Upper lobe of left lung (tissue), 6 donors: ENCODE measurements at places on chromosomes 13 and 19. TPM values are rescaled to one million over a fixed set of nuclear protein-coding genes. Genes with fewer than 3 reads are reported as not detected.

Gene WDR88
- not detected for total RNA-seq

Gene KIRREL2
- not detected for total RNA-seq

Gene CCL25
- not detected for total RNA-seq

Gene CEACAM5
- 55.2 TPM for total RNA-seq

Gene PSG6
- not detected for total RNA-seq

Gene SAFB
- total RNA-seq, result 199 TPM

Gene GPR4
- total RNA-seq, result 1.0 TPM

Gene CYP4F8
- total RNA-seq, result not detected

Gene LRRC63
- total RNA-seq, result 3.1 TPM

Gene AP1M2
- total RNA-seq, result 49.6 TPM

Gene INAFM1
- 23.8 TPM for total RNA-seq

Gene CACNG7
- total RNA-seq, result not detected

- no peaks in the 10 kb centered on the region for H3K36me3 ChIP-seq
- H3K4me1 ChIP-seq, result no peaks in the 10 kb centered on the region
- no peak overlapping the region for H3K27ac ChIP-seq
- DNase-seq, result no peak
- no peaks in the 10 kb centered on the region for H3K27me3 ChIP-seq
These were observed 115.1 kb upstream of the CACNA1A start for GRCh38 chr19:13621413-13621812.

DNA sequence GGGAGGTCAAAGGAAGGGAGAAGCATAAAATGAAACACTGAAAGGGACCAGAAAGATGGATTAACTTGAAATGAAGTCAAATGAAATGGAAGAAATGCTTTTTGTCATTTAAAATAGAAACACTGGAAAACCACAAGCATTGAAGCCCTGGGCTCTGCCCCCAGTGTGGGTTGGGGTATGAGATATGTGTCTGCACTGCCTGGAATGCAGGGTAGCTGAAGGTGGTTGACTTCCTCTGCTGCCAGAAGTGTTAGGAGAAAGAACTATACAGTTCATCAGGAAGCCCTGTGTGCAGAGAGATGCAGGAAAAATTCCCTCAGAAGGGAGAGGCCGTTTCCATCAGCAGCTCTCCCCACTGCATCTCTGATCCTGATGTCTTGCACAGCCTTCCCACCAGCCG is 69.2 kb downstream of the DHRS12 start:
- peaks cover 4% of the 10 kb centered on the region for H3K4me1 ChIP-seq
- H3K4me3 ChIP-seq, result no peak overlapping the region
- H3K27ac ChIP-seq, result no peak overlapping the region
- DNase-seq, result no peak

DNA sequence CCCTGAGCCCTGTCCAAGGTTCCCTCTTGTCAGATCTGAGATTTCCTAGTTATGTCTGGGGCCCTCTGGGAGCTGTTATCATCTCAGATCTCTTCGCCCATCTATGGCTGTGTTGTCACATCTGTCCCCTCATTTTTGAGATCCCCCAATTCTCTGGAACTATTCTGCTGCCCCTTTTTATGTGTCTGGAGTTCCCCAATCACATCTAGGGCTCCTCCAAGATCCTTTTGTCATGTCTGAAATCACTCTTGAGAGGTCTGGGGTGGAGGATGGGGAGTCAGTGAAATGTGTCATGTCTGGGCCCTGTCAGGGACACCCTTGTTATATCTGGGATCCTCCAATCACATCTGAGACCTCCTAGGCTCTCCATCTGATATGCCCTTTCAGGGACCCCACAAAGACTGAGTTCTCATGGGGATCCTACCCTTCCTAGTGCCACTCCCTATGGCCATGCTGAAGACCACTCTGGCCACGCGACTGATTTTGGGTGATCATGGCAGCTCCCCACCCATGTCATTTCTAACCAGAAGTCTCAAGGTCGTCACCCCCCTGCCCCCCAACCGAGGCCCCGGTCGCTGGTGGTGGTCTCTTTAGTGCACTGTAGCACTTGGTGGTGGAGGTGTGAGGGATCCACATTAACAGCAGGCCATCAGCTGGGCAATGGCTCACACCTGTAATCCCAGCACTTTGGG is 3.8 kb upstream of the MYBPC2 start:
- no peak overlapping the region for H3K4me3 ChIP-seq
- no peak for DNase-seq
- H3K4me1 ChIP-seq, result peaks cover 20% of the 10 kb centered on the region
- no peak overlapping the region for H3K27ac ChIP-seq
- peaks cover 4% of the 10 kb centered on the region for H3K27me3 ChIP-seq
- H3K36me3 ChIP-seq, result no peaks in the 10 kb centered on the region

- no peak for DNase-seq
- H3K4me3 ChIP-seq, result no peak overlapping the region
- no peaks in the 10 kb centered on the region for H3K36me3 ChIP-seq
- H3K27ac ChIP-seq, result no peak overlapping the region
- no peaks in the 10 kb centered on the region for H3K27me3 ChIP-seq
- H3K4me1 ChIP-seq, result no peaks in the 10 kb centered on the region
These were observed 5.4 kb downstream of the DIAPH3 start for GRCh38 chr13:60158321-60158801.

DNA sequence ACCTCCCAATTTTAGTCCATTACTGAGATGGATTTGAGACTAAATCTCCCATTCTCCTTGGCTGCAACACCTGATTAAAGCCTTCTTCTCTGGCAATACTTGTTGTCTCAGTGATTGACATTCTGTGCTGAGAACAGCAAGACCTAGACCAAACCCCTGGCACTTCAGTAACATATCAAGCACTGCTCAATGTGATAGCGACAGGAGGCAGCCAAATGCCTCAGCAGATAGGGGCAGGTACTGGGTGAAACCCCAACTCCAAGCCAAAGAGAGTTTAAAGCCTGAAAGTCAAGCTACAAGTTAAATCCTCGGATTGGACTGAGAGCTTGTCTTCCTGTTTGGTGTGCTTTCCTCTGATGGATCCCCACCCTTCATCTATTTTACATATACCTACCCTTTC is 52.7 kb downstream of the STARD13 start:
- H3K4me3 ChIP-seq, result no peak overlapping the region
- no peak for DNase-seq
- H3K27ac ChIP-seq, result no peak overlapping the region
- H3K27me3 ChIP-seq, result no peaks in the 10 kb centered on the region
- H3K36me3 ChIP-seq, result peaks cover 9% of the 10 kb centered on the region

GRCh38 chr19:2796659-2797266 is 11.5 kb downstream of the THOP1 start:
- DNase-seq, result peak; percentile 62
- no peaks in the 10 kb centered on the region for H3K4me1 ChIP-seq
- H3K4me3 ChIP-seq, result no peak overlapping the region
- peaks cover 52% of the 10 kb centered on the region for H3K36me3 ChIP-seq
- H3K27me3 ChIP-seq, result no peaks in the 10 kb centered on the region

DNA sequence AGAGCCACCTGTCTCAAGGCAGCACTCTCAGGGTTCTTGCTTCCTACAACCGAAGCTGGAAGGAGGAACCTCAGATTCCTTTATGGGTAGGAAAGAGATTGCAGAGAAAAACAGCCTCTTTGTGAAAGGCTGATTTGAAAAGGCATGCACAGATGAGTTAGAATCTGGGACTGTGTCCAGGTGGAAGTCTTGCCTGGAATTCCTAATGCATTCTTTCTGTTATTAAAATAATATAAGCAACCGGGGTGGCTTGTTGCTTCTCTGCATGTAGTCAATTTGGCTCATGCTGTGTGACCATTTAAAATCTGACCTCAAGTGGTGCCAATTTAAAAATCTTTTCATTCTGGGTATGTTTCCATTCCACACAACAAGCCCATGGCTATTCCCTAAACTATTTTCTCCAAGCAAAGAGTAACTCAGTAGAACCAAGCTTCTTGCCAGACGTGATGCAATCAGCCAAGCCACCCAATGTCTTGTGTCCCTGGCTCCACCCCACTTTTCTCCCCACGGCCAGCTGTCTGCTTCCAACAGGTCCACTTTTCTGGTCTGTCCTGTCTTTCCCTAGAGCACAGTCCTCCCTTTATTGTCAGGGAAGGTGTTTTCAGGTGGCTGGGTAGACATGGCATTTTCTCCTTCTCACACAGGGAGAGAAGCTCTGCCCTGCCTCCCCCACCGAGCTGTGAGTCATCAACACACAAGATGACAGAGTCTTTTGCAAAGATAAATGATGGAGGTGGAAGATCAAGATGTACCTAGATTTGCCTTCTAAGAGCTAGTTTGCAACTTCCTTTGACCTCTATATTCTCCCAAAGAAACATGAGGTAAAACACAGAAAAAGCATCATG is 394.3 kb downstream of the FOXO1 start:
- H3K4me1 ChIP-seq, result peaks cover 9% of the 10 kb centered on the region
- DNase-seq, result no peak
- H3K4me3 ChIP-seq, result no peak overlapping the region
- no peaks in the 10 kb centered on the region for H3K27me3 ChIP-seq
- peak overlapping the region; percentile 24 for H3K27ac ChIP-seq
- no peaks in the 10 kb centered on the region for H3K36me3 ChIP-seq

DNA sequence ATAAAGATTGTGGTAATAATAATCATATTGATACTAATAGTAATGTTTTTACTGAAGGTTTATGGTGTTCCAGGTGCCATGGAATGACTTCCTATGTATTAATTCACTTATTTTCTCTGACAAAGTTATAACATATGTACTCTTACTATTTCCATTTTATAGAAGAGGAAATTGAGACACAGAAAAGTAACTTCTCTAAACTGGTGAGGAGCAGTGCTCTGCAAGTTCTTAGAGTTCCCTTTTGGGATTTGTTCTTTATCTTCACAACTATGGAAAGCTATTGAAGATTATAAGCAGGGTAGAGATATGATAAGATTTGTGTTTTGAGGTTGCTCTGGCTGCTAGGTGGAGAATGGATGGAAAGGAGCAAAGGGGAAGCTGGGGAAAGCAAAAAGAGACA is 83.9 kb upstream of the OLFM4 start:
- DNase-seq, result no peak
- H3K4me3 ChIP-seq, result no peak overlapping the region
- H3K27me3 ChIP-seq, result no peaks in the 10 kb centered on the region
- H3K27ac ChIP-seq, result no peak overlapping the region

GRCh38 chr13:43356567-43356966 is 333.2 kb downstream of the DNAJC15 start:
- H3K4me1 ChIP-seq, result no peaks in the 10 kb centered on the region
- H3K27ac ChIP-seq, result no peak overlapping the region
- H3K27me3 ChIP-seq, result no peaks in the 10 kb centered on the region
- no peak overlapping the region for H3K4me3 ChIP-seq
- no peaks in the 10 kb centered on the region for H3K36me3 ChIP-seq
- no peak for DNase-seq

DNA sequence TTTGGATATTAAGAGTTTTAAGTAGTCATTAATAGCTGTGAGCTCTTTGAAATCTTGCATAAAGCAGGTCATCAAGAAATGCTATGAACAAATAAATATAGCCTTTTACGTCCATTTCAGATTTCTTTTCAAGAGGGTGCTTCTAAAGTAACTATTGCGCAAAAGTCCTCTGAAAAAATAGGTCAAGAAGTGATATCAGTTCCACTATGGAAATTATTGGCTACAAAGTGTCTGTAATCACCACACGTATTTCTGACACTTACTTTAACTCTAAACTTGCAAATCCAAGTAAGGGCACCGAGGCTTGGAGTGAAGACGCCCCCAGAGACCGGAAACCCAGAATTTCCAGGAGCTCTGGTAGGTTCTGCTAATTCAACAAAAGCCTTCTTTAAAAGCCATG is 44.9 kb upstream of the STARD13 start:
- H3K27me3 ChIP-seq, result no peaks in the 10 kb centered on the region
- H3K4me3 ChIP-seq, result no peak overlapping the region
- no peaks in the 10 kb centered on the region for H3K36me3 ChIP-seq
- H3K27ac ChIP-seq, result no peak overlapping the region
- H3K4me1 ChIP-seq, result peaks cover 4% of the 10 kb centered on the region

GRCh38 chr13:113877149-113877990 is 13.5 kb upstream of the GAS6 start:
- H3K4me1 ChIP-seq, result peaks cover 23% of the 10 kb centered on the region
- H3K27ac ChIP-seq, result no peak overlapping the region
- H3K27me3 ChIP-seq, result no peaks in the 10 kb centered on the region
- no peak overlapping the region for H3K4me3 ChIP-seq
- no peak for DNase-seq

DNA sequence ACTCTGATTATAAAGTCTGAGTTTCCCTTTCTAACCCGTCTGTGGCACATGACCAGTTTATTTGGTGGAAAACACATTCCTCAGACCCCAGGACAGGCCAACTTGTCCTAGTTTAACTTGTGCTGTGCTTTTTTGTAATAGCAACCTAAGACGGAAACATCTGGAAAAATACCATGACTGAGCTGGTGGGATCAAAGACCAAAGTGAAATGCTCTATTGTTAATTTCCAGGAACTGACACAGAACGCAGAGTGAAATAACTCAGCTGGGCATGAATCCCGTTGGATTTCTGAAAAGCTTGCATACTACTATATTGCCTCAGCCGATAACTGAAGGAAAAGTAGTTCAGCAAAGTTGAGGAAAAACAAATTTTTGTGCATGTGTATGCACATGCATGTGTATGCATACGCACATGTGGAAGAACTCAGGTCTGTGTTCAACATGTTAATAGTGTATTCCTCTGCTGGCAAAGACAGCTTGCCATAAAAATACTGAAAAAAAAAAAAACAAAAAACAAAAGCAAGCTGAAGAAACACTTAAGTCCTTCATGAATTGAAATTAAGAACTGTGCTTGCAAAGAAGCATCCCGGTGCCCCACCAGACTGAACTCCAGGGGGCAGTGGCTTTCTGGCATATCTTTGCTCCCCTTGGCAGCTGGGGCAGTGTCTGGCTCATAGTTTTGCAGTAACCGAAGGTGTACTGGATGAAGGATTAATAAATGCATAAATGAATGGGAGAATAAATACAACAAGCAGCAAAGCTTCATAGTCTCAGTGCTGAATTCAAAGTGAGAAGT is 187.8 kb downstream of the LHFPL6 start:
- H3K27ac ChIP-seq, result no peak overlapping the region
- H3K4me1 ChIP-seq, result peaks cover 20% of the 10 kb centered on the region
- peak; percentile 61 for DNase-seq
- no peak overlapping the region for H3K4me3 ChIP-seq

GRCh38 chr13:108889324-108889984 is 260.0 kb downstream of the MYO16 start:
- H3K4me1 ChIP-seq, result no peaks in the 10 kb centered on the region
- DNase-seq, result no peak
- no peak overlapping the region for H3K27ac ChIP-seq
- H3K4me3 ChIP-seq, result no peak overlapping the region

- no peaks in the 10 kb centered on the region for H3K27me3 ChIP-seq
- no peak overlapping the region for H3K4me3 ChIP-seq
These were observed 4.9 kb downstream of the SUGP1 start for GRCh38 chr19:19315444-19315843.

GRCh38 chr19:3543150-3544057 is 4.4 kb downstream of the TEKTIP1 start:
- H3K27ac ChIP-seq, result no peak overlapping the region
- no peak overlapping the region for H3K4me3 ChIP-seq
- peak; percentile 81 for DNase-seq
- no peaks in the 10 kb centered on the region for H3K4me1 ChIP-seq
